ENCODE measurements at places on chromosomes 1 and 21.
A peak's percentile ranks its signal among the peaks of the same experiment; 100 is the strongest.

GRCh38 chr21:37458669-37459276 lies 92.2 kb downstream of the DYRK1A start:
- H3K27ac ChIP-seq, result no peak overlapping the region
- no peaks in the 10 kb centered on the region for H3K27me3 ChIP-seq
- no peak for DNase-seq
- H3K4me1 ChIP-seq, result peaks cover 16% of the 10 kb centered on the region
- no peak overlapping the region for H3K4me3 ChIP-seq
- no peaks in the 10 kb centered on the region for H3K36me3 ChIP-seq

DNA sequence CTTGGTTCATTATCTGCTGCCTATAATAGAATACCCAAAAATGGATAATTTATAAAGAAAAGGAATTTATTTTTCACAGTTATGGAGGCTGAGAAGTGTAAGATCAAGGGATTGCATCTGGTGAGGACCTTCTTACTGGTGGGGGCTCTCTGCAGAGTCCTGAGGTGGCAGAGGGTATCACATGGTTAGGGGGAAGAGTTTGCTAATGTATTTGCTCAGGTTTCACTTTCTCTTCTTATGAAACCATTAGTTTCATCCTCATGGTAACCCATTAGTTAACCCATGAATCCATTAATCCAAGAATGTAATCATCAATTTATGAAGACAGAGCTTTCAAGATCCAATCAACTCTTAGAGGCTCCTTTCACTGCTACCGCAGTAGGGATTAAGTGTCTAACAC lies 120.6 kb downstream of the DNM3 start:
- DNase-seq, result no peak
- H3K27ac ChIP-seq, result no peak overlapping the region
- no peak overlapping the region for H3K4me3 ChIP-seq
- no peaks in the 10 kb centered on the region for H3K36me3 ChIP-seq
- no peaks in the 10 kb centered on the region for H3K27me3 ChIP-seq

- H3K36me3 ChIP-seq, result no peaks in the 10 kb centered on the region
- H3K27me3 ChIP-seq, result no peaks in the 10 kb centered on the region
Observed at GRCh38 chr1:8302081-8302956, 15.6 kb upstream of the SLC45A1 start.

DNA sequence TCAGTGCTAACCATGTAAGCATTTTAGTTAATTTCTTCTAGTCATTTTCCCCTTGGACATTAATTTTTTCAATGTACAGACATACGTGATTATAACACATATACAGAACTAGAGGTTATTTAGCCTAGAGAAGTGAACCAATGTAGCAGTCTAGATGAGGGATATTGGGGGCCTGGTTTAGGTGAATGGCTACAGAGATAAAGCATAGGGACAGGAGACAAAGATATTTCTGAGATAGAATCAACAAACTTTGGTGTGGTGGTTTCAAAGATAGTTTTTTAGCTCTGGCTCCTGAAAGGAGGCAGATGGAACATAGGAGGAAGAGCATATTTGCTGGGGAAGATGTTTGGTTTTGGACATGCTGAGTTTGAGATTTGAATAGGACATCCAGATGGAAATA lies 23.0 kb downstream of the RLF start:
- H3K27me3 ChIP-seq, result no peaks in the 10 kb centered on the region
- no peak for DNase-seq
- no peak overlapping the region for H3K27ac ChIP-seq
- no peak overlapping the region for H3K4me3 ChIP-seq
- no peaks in the 10 kb centered on the region for H3K4me1 ChIP-seq

DNA sequence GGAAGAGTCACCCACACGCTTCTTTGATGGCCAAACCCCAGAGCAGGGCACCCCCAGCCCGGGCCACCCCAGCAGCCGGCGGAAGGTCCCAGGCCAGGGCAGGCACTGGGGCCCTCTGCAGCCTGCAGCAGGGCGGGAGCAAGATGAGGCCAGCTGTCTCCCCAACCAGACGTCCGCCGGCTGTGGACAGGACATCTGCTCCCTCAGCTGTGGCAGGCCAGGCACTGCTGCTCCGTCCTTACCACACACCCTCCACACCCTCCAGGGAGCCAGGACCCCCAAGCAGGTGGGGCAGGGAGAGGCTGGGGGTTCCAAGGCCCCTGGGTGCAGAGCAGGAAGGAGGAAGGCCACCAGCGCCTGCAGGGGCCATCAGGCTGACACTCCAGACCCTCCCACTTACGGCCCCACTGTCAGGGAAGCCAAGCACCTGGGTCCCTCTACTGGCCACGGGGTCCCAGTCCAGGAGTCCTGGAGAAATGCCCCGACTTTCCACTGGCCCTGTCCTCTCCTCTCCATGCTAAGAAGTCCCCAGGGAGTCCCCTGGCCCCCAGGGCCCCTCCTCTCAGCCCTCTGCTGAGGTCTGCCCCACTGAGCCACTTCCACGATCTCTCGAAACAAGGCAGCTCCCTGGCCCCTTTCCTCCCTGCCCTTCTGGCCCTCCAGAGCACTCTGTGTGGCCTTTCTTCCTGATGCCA lies 5.6 kb downstream of the WNT9A start:
- no peak overlapping the region for H3K27ac ChIP-seq
- DNase-seq, result no peak
- H3K4me1 ChIP-seq, result peaks cover 13% of the 10 kb centered on the region

DNA sequence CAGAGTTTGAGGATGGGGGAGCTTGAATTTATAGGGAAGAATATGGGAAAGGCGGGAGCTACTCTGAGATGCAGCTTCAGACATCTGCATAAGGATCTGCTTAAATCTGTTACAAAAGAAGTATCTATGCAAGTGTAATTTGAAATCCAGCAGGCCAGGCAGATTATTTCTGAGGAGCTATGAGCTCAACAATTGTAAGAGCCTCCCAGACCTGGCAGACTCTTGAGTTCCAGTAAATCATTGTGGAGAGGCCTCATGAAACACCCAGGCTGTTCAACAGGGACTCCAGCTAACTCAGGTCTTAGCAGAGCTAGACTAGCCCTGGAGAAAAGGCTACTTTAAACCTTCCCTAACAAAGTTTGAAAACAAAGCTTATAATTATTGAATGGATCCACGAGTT lies 647.5 kb upstream of the CHRM3 start:
- DNase-seq, result no peak
- no peaks in the 10 kb centered on the region for H3K4me1 ChIP-seq
- no peak overlapping the region for H3K4me3 ChIP-seq
- H3K27me3 ChIP-seq, result no peaks in the 10 kb centered on the region
- H3K36me3 ChIP-seq, result no peaks in the 10 kb centered on the region

- H3K27ac ChIP-seq, result no peak overlapping the region
- H3K4me1 ChIP-seq, result no peaks in the 10 kb centered on the region
- H3K36me3 ChIP-seq, result no peaks in the 10 kb centered on the region
- no peak for DNase-seq
- H3K27me3 ChIP-seq, result no peaks in the 10 kb centered on the region
Observed at GRCh38 chr1:45769261-45769932, 18.9 kb upstream of the IPP start.

DNA sequence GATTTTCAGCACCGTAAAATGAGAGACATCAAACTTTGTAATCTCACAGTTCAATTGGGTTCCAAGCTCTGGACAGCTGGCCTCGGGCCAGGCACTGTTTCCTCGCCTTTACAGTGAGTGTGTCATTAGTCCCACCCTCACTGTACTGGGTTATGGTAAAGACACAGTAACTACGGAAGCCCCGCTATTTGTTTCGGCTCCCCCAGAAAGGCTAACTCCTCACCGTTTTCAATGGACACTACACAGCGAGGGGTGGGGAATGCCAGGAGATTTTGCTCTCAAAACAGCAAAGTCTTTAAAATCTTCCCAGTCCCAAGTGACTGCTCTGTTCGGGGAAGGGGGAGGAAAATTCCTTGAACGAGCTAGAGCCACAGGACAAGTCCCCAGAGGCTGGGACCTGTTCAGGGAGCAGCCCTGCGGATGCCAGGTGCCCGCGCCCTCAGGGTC lies 757 bp upstream of the SPSB1 start:
- H3K4me3 ChIP-seq, result peak overlapping the region; percentile 64
- no peaks in the 10 kb centered on the region for H3K27me3 ChIP-seq
- DNase-seq, result no peak
- H3K27ac ChIP-seq, result no peak overlapping the region
- peaks cover 8% of the 10 kb centered on the region for H3K4me1 ChIP-seq

All from H1 (cell line).